ENCODE measurements at places on chromosomes 2 and 18.

- no peak for DNase-seq
Measured at GRCh38 chr2:52264488-52264887, 1232.6 kb upstream of the NRXN1 start.

DNA sequence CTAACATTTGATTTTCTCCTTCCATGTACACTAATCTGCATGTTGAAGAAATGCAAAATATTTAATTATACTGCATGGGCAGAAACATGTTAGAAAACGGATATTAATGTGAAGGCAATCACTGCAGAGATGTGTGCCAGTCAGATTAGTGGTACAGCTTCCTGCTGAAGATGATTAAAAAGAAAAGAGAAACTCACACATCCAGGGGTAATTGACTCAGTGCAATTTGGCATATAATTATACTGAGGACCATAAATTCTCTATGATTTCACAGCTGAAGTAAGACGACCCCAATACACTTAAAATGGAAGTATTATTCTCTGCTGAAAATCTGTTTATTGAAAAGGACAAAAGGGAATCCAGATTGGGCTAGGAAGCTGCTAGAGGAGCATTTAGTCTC is 243.4 kb downstream of the TGIF1 start:
- DNase-seq, result no peak

DNA sequence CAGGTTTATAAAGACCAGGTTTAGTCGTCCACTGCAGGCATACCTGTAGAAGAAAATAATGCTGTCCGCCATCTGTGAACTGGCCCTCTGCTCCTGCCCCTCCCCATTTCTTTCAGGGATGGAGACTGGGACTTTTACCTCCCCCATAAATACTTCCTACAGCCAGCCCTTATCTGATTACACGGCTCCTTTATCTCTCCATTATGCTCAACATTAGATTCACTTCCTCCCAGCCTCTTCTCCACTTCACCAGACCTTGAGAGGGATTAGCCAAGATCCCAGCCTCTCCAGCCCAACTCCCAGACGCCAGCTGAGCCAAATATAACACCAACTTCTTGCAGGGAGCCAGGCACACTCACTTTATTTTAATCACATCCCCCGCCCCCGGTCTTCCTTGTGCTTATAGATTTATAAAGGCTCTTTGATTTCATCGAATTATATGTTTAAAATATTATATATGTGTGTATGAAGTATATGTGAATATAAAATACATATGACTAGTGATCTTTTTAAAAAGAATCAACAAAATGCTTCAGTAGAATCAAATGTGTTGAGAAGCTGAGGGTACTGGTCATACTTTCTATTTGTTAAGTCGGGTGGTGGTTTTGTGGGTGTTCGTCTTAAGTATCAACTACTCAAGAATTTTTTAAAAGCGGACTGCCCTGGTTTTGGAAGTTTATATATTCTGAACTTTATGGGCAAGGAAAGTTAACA is 81.0 kb downstream of the SPRED2 start:
- DNase-seq, result no peak

DNA sequence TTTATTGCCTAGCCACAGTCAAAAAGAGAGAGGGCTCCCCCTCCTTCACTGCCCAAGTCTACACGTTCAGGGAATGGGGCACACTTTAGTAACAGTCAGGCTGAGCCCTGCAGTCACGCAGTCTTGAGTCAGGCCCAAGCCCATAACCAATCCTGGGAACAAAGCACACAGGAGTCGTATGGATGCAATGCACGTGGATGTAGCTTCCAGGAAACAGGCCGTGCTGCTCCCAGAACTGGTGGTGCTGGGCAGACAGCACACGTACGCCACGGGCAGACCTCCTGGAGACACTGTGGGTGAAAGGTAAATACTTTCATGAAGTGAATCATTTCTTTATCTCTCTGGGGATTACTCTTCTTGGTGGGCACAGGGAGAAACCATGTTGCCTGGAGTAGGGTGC is 30.0 kb upstream of the MBP start:
- no peak for DNase-seq

DNA sequence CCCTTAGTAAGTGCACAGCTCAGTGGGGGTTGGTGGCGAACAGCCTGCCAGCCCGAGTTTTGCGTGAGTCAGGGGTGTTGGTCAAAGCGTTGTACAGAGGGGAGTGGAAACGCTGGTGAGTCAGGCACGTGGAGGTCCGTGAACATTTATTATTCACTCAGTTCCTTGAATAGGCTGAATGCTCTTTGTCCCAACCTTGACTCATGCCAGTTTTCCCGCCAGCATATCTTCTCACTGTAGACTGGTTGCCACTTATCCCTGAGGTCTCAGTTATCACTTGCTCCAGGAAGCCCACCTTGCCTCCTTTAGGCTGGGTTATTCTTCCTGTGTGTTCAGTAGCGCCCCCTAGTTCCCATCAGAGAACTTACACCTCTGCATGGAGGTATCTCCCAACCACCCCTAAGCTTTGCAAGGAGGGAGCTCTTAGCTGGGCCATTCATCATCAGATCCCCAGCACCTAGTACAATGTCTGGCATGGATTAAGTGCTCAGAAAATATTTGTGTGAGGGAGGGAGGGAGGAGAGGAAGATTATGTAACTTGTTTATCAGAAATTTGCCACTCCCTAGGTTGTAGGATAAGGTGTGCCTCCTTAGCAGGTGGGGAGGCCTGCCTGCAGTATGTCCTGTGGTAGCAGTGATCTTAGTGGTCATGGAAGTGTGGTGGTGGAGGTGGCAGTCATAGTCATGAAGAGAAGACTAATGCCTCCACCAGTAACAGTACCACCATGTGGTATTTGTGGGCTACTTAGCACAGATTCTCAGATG is 72.1 kb downstream of the CABLES1 start:
- DNase-seq, result no peak

Measured in activated CD4-positive, alpha-beta T cell treated with anti-CD3 and anti-CD28 coated beads, Interleukin-2, amount 50 U/mL, for 24 hours (primary cell).